ENCODE measurements at places on chromosomes 2 and 18.

DNA sequence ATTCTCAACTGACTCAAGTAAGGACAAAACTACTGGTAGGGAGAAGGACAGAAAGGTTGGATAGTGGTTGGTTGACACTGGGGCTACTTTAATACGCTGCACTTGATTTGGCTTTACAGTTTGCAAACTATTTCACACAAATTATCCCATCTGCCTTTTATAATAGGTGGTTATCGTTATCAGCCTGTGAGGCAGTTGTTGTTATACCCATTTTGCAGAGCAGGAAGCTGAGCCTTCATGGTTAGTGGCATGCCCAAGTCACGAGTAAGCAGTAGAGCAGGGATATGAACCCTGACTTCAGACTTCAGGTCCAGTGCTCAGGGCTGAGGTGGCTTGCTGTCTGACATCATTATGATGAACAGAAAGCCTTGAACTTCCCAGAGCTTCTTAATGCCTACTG is 5.3 kb downstream of the CTIF start:
- no peak for DNase-seq

- no peak for DNase-seq
Observed at GRCh38 chr2:88614497-88615157, 12.6 kb downstream of the EIF2AK3 start.

DNA sequence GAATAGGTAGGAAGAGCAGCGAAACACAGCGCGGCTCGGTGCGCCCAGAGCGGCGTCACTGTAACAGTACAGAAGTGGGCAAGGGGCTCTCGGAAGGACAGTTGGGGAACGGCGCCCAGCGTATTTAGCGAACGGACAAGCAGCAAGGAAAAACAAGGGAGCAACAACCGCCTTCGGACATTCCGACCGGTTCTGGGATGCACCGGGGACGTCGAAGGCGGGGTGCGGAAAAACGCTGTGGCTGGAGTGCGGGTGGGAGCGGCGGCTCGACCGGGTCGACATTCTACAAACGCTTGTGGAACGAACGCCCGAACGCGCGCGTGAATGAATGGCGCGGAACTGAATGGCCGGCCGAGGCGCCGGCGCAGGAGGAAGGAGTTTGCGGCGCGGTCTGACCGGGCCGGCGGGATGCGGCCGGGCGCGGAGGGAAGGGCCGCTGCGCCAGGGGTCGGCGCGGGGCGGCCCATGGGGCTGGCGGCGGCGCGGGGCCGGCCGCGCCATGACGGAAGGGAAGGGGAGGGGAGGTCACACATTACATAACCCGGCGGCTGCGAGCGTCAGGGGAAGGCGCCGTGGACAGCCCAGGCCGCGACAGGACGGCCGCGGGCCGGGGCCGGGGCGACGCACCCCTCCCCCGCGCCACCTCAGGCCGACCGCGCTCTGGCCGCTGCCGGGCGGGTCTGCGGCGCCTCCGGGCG is 605 bp downstream of the REV1 start:
- DNase-seq = no peak

GRCh38 chr2:232315049-232315922 is 63.3 kb upstream of the ALPP start:
- peak; percentile 47 for DNase-seq

- no peak for DNase-seq
Observed at GRCh38 chr2:227819398-227819697, 5.7 kb downstream of the CCL20 start.

DNA sequence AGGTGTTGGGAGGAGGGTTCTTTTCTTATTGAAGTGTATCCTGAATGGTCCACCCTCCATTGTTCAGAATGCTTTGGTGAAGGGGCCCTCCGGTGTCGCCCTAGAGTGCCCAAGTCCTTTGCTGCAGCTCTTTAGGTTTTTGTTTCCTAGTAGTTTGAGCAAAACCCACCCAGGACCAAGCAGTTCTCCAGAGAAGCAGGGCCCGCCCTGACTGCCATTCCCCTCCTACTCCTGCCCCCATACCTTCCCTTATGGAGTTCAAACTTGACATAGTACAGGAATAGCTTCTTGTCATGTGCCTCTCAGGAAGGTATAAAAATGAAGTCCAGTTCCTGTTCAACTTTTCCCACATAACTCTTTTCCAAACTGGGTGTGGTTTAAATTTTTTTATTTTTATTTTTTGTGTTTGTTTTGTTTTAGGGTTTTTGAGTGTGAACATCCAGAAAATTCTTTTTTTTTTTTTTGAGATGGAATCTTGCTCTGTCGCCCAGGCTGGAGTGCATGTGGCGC is 5.6 kb downstream of the MERTK start:
- DNase-seq = no peak

Measured in stimulated activated CD4-positive, alpha-beta T cell treated with anti-CD3 and anti-CD28 coated beads, TNF-alpha, amount 100 ng/mL, for 1 hour (primary cell).